Stimulated activated CD8-positive, alpha-beta memory T cell treated with anti-CD3 and anti-CD28 coated beads, Interleukin-4, amount 100 ng/mL, for 1 hour (primary cell): ENCODE measurements at places on chromosomes 2 and 18.

GRCh38 chr2:120939595-120940318 lies 204.1 kb downstream of the GLI2 start:
- no peak for DNase-seq

GRCh38 chr2:128280901-128281321 lies 37.8 kb downstream of the HS6ST1 start:
- no peak for DNase-seq

- no peak for DNase-seq
These were observed 83.5 kb upstream of the MCFD2 start for GRCh38 chr2:46999084-46999483.

GRCh38 chr18:42582266-42582665 lies 533.2 kb downstream of the RIT2 start:
- DNase-seq: no peak

DNA sequence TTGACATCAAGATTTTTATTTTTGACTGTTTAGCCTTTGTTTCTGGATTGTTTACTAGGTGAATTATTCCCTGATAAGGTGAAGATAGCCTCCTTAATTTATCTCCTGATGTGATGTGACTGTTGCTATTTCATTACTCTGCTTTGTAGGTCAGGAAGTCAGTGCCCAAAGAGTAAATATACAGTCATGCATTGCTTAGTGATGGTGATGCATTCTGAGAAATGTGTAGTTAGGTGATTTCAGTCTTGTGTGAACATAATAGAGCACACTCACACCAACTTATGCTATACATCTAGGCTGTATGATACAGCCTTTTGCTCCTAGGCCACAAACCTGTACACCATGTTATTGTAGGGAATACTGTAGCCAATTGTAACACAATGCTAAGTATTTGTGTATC lies 102.4 kb upstream of the THUMPD2 start:
- no peak for DNase-seq

DNA sequence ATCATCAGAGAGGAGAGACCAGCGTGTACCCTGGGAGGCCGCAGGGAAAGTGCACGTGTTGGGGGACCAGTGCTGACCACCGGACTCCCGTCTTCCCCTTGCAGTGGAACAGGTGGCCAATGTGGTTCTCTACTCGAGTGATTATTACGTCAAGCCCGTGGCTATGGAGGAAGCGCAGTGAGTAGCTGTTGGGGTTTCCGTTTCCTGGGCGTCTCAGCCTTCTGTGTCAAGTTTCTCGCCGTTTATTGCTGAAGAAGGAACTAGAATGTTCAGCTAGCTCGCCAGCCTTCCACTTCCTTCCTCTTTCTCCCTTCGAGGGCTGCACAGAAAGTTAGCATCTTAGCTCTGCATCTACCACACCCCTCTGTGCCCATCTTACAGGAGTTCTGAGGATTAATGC lies 22.8 kb upstream of the DGKD start:
- peak; percentile 57 for DNase-seq

DNA sequence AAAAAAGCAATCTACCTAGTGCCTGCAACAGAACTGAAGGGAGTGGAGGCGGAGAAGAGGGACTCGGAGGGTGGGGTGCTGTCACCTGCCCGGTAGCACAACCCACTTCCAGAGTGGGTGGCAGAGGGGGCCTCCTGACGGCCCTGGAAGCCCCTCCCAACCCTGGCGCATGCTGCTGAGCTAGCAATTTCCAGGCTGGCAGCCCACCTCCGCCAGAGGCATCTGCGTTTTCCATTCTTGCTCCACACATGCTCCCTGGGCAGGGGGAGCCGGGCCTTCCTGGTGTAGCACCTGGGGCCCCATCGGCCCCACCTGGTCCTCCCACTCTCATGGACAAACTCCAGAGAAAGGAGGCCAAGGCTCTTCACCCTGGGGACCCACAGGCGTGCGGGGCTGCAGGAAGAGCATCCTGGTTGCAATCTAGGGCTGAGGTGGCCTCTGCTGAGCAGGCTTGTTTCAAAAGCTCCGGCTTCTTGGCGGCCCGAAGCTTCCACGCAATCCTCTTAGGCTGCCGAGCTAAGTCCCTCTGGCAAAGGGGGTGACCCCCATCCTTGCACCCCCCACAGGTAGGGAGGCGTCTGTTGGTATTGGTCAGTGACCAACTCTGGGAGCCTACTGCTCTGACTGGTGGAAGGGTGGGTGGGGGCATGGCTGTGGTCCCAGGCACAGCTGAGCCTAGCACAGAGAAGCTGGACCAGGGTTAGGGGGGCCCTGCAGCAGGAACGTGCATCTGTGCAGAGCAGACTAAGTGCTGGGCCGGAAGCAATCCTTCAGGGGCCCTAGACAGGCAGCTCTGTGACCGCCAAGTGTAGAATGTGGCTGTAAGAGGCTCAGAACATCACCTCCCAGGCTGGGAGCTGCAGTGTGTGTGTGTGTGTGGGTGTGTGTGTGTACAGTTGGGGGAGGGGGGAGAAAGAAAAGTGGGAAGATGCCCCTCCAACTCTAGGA lies 2.6 kb downstream of the HS6ST1 start:
- DNase-seq: no peak

GRCh38 chr2:201768918-201769317 lies 11.8 kb downstream of the ALS2 start:
- no peak for DNase-seq

DNA sequence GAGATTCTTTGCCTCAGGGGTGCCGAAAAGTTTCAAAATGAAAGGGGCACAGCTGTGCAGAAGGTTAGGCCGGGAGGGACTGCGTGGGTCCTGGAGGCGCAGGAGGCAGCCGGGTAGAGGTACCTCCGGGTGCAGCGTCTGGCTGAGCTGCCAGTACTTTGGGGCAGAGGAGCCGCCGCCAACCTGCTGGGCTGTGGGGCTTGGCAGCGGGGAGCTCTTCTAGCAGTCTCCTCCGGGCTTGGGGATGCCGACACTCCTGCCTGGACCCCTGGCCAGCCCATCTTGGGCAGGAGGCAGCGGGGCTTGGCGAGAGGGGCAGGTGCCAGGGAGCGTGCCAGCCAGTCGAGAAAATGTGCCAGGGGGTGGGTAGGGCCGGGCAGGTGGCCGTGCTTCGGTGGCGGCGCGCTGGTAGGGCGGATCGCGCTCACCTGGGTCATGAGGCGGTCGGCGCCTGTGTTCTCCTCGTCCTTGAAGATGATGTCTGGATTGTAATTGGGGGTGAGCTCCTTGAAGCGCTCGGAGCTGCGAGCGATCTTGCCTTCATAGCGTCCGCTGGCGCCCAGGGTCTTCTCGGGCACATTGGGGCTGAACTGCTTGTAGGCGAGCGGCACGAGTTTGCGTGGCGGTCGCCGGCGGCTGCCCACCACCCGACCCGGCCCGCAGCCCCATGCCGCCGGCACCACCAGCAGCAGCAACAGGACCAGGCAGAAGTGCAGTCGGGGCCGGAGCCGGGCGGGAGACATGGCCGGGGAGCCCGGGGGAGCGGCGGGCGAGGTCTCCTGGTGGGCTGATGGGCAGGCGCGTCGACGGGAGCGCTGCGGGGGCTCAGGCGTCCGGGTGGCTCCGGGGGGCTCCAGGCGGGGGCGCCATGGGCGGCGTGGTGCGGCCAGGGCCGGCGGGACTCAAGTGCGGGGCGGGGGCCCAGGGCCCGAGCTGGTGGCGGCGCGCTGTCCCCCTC lies 717 bp downstream of the IHH start:
- no peak for DNase-seq

- DNase-seq: no peak
These were observed 788 bp downstream of the USP14 start for GRCh38 chr18:159037-159652.

DNA sequence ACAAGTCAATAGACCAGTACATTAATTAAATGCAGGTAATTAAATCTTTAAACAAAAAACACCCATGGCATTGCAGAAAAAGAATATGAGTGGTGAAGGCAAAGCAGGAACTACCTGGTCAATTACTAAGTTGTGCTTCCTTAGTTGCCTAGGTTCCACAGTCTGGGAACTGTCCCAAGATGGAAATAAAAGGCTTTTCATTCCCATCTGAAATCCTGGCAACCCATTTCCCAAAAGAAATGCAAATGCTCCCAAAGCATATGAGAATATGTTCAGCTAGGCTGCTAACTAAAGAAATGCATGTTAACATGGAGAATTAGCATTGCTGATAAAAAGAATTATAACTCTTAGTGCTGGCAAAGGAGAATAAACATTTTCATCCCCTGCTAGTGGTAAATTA lies 177.8 kb downstream of the TMEM163 start:
- DNase-seq: no peak

DNA sequence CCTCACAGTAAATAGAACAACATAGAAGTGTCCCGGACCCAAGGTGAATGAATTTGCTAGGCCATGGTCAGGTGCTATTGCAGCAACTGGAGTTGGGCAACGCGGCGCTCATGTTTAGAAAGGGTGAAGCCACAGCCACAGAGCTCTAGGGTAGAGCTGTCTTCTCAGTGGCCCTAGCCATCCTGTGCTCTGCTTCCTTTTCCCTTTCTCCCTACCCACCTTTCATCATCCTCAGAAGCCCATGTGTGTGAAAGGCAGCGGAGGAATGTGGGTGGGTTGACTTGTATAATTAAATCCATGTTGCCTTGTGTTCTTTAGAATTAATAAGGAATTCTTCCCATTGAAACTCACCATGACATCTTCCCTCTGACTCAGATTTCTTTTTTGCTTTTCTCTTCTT lies 336.7 kb downstream of the OSR1 start:
- no peak for DNase-seq

DNA sequence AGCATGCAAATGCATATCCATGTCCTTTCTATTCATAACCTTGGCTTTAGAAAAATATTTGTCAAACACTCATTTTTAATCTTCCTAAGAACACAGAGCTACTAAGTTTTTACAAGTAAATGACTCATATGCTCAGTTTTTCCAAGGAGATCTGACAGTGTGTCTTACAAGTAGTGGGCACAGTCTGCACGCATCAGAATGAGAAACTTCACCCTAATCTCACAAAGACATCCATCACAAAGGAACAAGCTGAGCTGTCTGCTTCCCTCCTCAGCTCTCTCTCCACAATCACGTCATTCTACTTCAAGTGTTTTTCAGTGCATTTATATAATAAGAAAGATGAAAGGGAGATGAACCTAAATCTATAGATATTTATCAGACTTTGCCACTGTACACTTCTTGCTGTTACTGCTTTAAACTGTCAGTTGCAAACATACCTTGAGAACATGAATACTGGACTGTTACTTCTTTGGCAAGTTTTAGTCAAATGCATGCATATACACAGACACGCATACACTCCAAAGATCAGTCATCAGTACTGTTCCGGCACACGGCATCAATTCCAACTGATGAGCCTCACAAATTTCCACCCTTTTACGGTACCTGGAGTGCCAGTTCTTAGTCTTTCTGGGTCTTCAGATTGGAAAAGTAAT lies 75.7 kb downstream of the RBMS1 start:
- DNase-seq: no peak

DNA sequence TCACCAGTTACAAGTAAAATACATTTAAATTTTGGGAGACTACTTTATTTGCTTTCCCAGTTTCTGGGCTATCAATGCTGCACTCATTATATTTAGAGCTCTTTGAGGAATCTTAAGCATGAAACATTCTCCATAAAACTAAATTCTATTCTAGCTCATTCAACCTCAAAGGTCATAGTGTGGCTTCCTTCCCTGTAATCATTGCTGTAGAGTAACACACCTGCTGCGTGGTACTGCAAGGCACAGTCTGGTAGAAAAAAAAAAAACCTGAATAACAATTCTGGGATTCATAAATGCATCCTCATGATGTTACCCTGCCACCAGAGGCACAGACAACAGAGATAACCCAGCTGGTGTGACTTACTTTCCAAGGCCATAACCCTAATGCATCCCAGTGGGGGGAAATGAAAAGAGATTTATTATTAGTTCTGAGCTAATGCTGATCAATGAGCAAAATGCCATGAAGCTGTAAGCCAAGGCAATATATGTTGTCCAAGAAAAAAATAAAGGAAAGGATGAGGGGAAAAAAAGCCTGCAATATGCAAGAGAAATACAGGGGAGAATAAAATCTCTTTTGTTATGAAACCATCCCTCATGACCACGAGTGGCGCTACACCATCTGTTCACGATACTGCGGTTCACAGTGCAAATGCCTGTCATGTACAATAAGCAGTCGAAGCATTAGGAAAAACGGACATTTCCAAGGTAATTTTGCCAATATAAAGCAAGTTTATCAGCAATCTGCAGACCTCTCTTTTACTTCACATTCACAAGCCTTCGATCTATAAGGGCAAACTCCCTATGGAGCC lies 1481.6 kb upstream of the PIK3C3 start:
- DNase-seq: no peak

- DNase-seq: no peak
These were observed 22.2 kb downstream of the MBP start for GRCh38 chr18:77110400-77110799.

DNA sequence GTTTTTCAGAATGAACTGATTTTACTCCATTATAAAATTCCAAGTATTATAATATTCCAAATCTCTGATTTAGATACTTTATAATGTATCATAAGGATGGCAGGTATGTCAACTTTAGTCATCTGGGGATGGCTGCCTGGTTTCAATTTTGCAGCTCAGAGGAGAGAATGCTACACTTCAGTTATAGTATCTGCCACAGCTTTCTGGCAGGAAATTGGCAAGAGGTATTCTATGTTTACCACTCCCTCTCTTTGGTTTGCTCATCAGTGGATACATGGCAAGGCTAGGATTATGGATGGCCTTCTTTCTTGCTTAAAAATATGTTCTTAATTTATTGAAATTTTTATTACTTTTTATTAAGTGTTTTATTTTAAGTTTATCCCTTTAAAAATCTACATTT lies 67.0 kb upstream of the TNFRSF11A start:
- DNase-seq: no peak

GRCh38 chr2:195509551-195509950 lies 147.5 kb upstream of the SLC39A10 start:
- DNase-seq: no peak
